Natural killer cell (primary cell): ENCODE measurements at places on chromosomes 2 and 18. TPM values are rescaled to one million over a fixed set of nuclear protein-coding genes. Genes with fewer than 3 reads are reported as not detected.

DNA sequence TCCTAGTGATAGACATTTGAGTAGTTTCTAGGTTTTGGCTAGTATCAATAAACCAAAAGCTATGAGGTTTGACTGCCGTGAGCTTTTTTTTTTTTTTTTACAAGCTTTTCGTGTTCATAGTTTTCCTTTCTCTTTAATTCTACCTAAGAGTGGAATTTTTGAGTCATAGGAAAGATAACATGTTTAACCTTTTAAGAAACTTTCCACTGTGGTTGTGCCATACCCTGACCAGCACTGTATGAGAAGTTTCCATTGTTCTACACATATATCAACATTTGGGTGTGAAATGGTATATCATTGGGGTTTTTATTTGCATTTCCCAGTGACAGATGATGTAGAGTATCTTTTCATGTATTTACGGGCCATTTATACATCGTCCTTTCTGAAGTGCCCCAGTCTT is 31.7 kb downstream of the UBE2F start:
- peaks cover 14% of the 10 kb centered on the region for H3K36me3 ChIP-seq
- no peaks in the 10 kb centered on the region for H3K27me3 ChIP-seq
- peak overlapping the region; percentile 70 for H3K27ac ChIP-seq

DNA sequence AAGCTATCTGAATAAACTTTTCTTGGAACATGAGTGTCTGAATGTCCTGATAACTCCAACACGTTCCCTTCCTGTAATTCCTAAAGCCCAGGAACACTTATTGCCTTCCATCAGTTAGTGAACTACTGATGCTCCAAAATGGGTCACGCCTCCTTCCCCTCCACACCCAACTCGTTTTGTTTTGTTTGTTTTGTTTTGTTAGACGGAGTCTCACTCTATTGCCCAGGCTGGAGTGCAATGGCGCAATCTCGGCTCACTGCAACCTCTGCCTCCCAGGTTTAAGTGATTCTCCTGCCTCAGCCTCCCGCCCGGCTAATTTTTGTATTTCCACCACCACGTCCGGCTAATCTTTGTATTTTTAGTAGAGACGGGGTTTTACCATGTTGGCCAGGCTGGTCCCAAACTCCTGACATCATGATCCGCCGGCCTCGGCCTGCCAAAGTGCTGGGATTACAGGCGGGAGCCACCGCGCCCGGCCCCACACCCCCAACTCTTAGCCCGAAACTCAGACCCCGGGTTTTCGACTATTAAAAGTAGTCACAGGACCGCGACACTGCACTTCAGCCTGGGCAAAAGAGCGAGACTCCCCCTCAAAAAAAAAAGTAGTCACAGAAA is 774 bp downstream of the IER3IP1 start:
- no peak for DNase-seq
- peak overlapping the region; percentile 99 for H3K4me3 ChIP-seq
- no peaks in the 10 kb centered on the region for H3K36me3 ChIP-seq
- H3K27ac ChIP-seq, result no peak overlapping the region

- no peaks in the 10 kb centered on the region for H3K36me3 ChIP-seq
- no peak overlapping the region for H3K4me3 ChIP-seq
- no peaks in the 10 kb centered on the region for H3K27me3 ChIP-seq
Observed at GRCh38 chr18:3159830-3160229, 59.9 kb downstream of the MYOM1 start.

GRCh38 chr2:39494784-39495251 is 57.7 kb upstream of the MAP4K3 start:
- H3K27ac ChIP-seq, result no peak overlapping the region
- no peaks in the 10 kb centered on the region for H3K4me1 ChIP-seq
- no peaks in the 10 kb centered on the region for H3K36me3 ChIP-seq
- no peak overlapping the region for H3K4me3 ChIP-seq

GRCh38 chr18:56851774-56852173 is 200.6 kb downstream of the WDR7 start:
- H3K4me3 ChIP-seq, result no peak overlapping the region
- H3K4me1 ChIP-seq, result no peaks in the 10 kb centered on the region
- no peak overlapping the region for H3K27ac ChIP-seq
- DNase-seq, result no peak
- H3K36me3 ChIP-seq, result no peaks in the 10 kb centered on the region

GRCh38 chr2:48279344-48280090 is 250.4 kb upstream of the STON1 start:
- no peak for DNase-seq
- no peak overlapping the region for H3K27ac ChIP-seq
- no peaks in the 10 kb centered on the region for H3K27me3 ChIP-seq
- no peak overlapping the region for H3K4me3 ChIP-seq

DNA sequence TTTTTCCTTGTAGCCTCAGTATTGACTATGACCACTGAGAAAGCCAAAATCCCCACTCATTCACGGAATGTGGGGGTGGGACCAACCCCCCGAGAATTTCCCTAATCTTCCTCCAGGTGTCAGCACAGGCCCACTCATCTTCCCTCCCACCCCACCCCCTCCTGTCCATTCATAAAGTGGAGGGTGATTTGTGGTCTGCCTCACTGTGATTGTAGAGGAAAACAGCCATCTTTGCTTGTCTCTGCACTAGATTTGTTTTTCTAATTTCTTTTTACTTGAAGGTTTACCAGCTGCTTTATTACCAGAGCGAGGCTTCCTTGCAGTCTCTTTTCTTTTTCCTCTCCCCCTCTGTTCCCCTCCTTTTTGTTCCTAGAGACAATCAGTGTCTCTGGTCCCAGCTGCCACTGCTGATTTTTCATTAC is 171.8 kb downstream of the ICOS start:
- H3K36me3 ChIP-seq, result no peaks in the 10 kb centered on the region
- DNase-seq, result peak; percentile 84
- H3K4me1 ChIP-seq, result peaks cover 30% of the 10 kb centered on the region
- no peak overlapping the region for H3K4me3 ChIP-seq
- no peak overlapping the region for H3K27ac ChIP-seq
- H3K27me3 ChIP-seq, result peaks cover 15% of the 10 kb centered on the region

GRCh38 chr2:28470759-28471158 is 25.1 kb upstream of the PLB1 start:
- H3K4me3 ChIP-seq, result no peak overlapping the region
- no peaks in the 10 kb centered on the region for H3K36me3 ChIP-seq

DNA sequence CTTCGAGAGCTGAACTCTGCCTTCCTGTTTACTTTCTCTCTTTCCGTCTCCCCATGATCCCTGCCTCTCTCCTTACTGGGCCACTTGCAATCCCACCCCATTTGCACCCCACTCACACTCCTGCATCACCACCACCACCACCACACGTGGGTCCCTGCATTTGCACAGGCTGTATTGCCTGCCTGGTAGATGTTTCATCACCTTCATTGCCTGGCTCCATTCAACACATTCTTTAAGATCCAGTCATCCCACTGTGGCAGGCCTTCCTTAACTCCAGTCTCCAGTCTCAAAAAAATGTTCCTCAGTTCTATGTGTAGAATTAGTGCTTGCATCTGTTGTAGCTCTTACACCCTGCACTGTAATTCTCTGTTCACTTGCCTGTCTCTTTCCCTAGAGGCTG is 13.9 kb downstream of the NOSTRIN start:
- H3K27me3 ChIP-seq, result no peaks in the 10 kb centered on the region
- H3K4me1 ChIP-seq, result no peaks in the 10 kb centered on the region
- H3K27ac ChIP-seq, result no peak overlapping the region
- H3K4me3 ChIP-seq, result no peak overlapping the region
- no peak for DNase-seq

DNA sequence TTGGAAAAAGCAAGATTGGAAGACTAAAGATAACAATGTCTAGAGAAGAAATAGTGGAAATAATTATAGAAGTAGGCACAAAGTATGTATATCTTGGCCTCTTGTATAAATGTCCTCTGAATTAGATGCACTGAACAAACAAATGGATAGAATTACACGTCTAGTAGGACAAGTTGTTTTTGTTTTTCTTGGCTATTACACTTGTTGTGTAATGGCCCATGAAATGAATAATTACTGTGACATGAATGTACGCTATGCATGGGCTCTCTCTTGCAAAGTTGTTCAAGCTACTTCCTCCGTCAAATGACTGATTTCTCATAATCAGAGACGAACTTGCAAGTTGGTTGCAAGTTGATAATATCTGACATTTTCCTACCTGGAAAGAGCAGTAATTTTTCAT is 126.2 kb downstream of the PDE1A start:
- no peaks in the 10 kb centered on the region for H3K36me3 ChIP-seq
- H3K27me3 ChIP-seq, result no peaks in the 10 kb centered on the region
- H3K4me3 ChIP-seq, result no peak overlapping the region
- no peak overlapping the region for H3K27ac ChIP-seq

DNA sequence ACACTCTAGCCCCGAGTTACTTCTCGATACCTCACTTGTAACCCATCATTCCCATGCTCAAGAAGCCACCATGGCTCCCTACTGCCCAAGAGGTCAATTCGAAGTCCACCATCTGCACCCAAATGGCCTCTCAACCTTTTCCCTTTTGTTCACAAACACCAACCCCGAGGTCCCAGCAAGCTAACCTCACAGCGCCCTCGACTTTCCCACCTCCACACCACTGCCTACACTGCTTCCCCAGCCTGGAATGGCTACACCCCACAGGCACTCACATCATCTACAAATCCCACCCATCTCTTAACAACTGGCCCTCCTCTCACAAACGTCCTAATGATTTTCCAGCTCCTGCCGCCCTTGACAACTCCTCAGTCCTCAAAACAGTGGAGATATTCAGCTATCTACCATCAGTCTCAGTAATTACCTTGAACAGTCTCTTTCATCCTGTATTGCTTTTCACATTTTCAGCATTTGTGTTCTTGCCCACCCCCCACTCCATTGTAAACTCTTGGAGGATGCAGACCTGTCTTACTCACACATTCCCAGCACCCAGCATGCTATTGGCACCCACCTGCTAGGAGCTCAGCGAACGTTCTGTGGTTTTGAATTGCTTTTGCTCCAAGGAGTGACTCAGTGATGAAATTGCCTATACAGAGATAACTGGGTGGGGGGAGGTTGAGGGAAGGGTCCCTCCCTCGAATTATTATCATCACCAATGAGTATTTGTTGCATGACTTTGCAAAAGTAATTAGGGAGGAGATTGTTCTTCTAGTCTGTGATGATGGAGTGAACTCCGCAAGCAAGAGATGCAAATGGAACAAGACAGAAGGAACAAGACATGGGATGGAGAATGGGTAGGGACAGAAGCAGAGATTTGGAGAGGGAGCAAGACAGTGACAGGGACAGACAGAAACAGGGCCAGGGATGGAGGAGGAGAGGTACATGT is 106.8 kb downstream of the CYP26B1 start:
- H3K27me3 ChIP-seq, result no peaks in the 10 kb centered on the region
- H3K4me3 ChIP-seq, result no peak overlapping the region
- H3K4me1 ChIP-seq, result no peaks in the 10 kb centered on the region

UGT1A8 gene
- not detected for total RNA-seq

ALPI gene
- total RNA-seq, result not detected

BCL2L11 gene
- total RNA-seq, result 39.9 TPM

DPY30 gene
- 36.6 TPM for total RNA-seq

FHL2 gene
- 0.26 TPM for total RNA-seq
